ENCODE measurements at places on chromosomes 7 and 10. TPM values are rescaled to one million over a fixed set of nuclear protein-coding genes. Genes with fewer than 3 reads are reported as not detected.

The WEE2 gene
- 0.12 TPM for total RNA-seq

GRCh38 chr10:110773693-110774068 is 98.0 kb upstream of the PDCD4 start:
- H3K36me3 ChIP-seq = peaks cover 2% of the 10 kb centered on the region
- peaks cover 7% of the 10 kb centered on the region for H3K27me3 ChIP-seq
- H3K27ac ChIP-seq = peak overlapping the region; percentile 96
- peaks cover 57% of the 10 kb centered on the region for H3K4me1 ChIP-seq
- H3K4me3 ChIP-seq = peak overlapping the region; percentile 6

DNA sequence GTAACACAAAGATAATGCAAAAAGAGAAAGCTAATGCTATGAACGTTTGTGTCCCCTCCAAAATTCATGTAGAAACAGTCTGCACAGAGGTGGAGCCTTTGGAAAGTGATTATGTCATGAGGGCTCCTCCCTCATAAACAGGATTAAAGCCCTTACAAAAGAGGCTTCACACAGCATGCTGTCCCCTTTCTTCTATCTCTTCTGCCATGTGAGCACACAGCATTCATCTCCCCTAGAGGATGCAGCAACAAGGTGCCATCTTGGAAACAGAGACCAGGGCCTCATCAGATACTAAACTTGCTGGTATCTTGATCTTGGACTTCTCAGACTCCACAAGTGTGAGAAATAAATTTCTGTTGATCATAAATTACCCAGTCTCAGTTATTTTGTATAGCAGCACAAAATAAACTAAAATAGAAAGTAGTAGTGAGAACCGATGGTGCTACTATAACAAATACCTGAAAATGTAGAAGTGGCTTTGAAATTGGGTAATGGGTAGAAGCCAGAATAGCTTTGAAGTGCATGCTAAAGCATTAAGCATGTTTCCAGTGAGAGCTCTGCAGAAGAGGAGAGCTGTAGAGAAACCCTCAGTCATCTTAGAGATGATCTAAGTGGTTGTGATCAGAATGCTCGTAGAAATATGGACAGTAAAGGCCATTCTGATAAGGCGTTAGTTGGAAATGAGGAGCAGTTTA is 108.7 kb downstream of the DNAJC1 start:
- H3K36me3 ChIP-seq = peaks cover 20% of the 10 kb centered on the region
- H3K27ac ChIP-seq = no peak overlapping the region
- peaks cover 28% of the 10 kb centered on the region for H3K4me1 ChIP-seq
- no peak overlapping the region for H3K4me3 ChIP-seq
- H3K27me3 ChIP-seq = no peaks in the 10 kb centered on the region

The HMX2 gene
- not detected for total RNA-seq

- H3K27ac ChIP-seq = no peak overlapping the region
- no peak for DNase-seq
- H3K27me3 ChIP-seq = no peaks in the 10 kb centered on the region
- no peaks in the 10 kb centered on the region for H3K36me3 ChIP-seq
- no peaks in the 10 kb centered on the region for H3K4me1 ChIP-seq
Measured at GRCh38 chr7:56157238-56157790, 41.1 kb upstream of the NUPR2 start.

- H3K4me1 ChIP-seq = no peaks in the 10 kb centered on the region
- H3K27me3 ChIP-seq = peaks cover 7% of the 10 kb centered on the region
- no peak for DNase-seq
- no peaks in the 10 kb centered on the region for H3K36me3 ChIP-seq
Measured at GRCh38 chr10:15344876-15345285, 26.2 kb downstream of the FAM171A1 start.

GRCh38 chr7:100044718-100045117 is 4.9 kb upstream of the ZSCAN21 start:
- no peaks in the 10 kb centered on the region for H3K27me3 ChIP-seq
- no peak for DNase-seq
- H3K4me1 ChIP-seq = peaks cover 20% of the 10 kb centered on the region
- no peak overlapping the region for H3K27ac ChIP-seq
- H3K4me3 ChIP-seq = no peak overlapping the region
- peaks cover 7% of the 10 kb centered on the region for H3K36me3 ChIP-seq

The HTR7 gene
- total RNA-seq = not detected

The AGBL3 gene
- 1.5 TPM for total RNA-seq

GRCh38 chr10:92239600-92240288 is 51.1 kb downstream of the CPEB3 start:
- no peak for DNase-seq
- peak overlapping the region; percentile 27 for H3K27ac ChIP-seq
- peak overlapping the region; percentile 92 for H3K4me3 ChIP-seq
- H3K36me3 ChIP-seq = peaks cover 17% of the 10 kb centered on the region
- H3K27me3 ChIP-seq = peaks cover 14% of the 10 kb centered on the region
- H3K4me1 ChIP-seq = peaks cover 32% of the 10 kb centered on the region

GRCh38 chr10:110034596-110034995 is 26.8 kb downstream of the ADD3 start:
- H3K36me3 ChIP-seq = peaks cover 5% of the 10 kb centered on the region
- H3K27me3 ChIP-seq = no peaks in the 10 kb centered on the region
- no peak overlapping the region for H3K4me3 ChIP-seq
- H3K27ac ChIP-seq = no peak overlapping the region
- H3K4me1 ChIP-seq = peaks cover 47% of the 10 kb centered on the region

GRCh38 chr7:150903606-150904005 is 51.3 kb downstream of the AOC1 start:
- H3K4me1 ChIP-seq = peaks cover 1% of the 10 kb centered on the region
- H3K4me3 ChIP-seq = no peak overlapping the region
- H3K27me3 ChIP-seq = peaks cover 45% of the 10 kb centered on the region
- DNase-seq = no peak

DNA sequence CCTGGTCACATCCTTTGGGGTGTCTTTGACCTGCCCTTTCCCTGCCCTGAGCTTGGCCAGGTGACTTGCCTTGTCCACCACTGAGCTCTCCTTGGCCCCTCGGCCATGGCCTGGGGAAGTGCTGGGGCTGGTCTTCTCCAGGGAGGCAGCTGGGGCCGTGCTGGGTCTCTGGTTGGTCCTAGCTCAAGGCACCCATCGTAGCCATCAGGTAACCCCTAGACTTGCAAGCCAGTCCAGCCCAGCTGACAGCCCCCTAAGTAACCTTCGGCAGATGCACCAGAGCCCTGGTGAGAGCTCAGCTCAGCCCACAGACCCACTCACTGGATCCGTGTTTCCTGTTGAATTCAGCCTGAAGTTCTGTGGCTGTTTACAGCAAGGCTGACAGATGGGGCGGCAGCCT is 176.2 kb upstream of the SHH start:
- no peak overlapping the region for H3K4me3 ChIP-seq
- no peaks in the 10 kb centered on the region for H3K4me1 ChIP-seq
- H3K27me3 ChIP-seq = peaks cover 2% of the 10 kb centered on the region
- H3K36me3 ChIP-seq = no peaks in the 10 kb centered on the region
- H3K27ac ChIP-seq = no peak overlapping the region
- DNase-seq = no peak

The CCDC136 gene
- total RNA-seq = 11.1 TPM

GRCh38 chr7:117673839-117674238 is 194.0 kb downstream of the CFTR start:
- no peaks in the 10 kb centered on the region for H3K36me3 ChIP-seq
- no peaks in the 10 kb centered on the region for H3K4me1 ChIP-seq
- no peak for DNase-seq
- H3K27me3 ChIP-seq = peaks cover 2% of the 10 kb centered on the region

DNA sequence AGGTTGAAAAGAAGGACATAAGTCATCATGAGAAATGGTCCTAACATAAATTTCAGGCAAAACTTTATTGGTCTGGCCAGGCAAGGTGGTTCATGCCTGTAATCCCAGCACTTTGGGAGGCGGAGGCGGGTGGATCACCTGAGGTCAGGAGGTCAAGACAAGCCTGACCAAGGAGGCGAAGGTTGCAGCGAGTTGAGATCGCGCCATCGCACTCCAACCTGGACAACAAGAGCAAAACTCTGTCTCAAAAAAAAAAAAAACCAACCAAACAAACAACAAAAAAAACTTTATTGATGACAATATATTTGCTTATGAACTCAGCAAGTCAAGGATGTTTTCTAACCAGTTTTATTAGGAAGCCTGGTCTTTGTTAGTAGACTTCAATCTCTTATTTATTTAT is 54.6 kb upstream of the ARHGAP21 start:
- no peaks in the 10 kb centered on the region for H3K27me3 ChIP-seq
- DNase-seq = no peak
- H3K4me3 ChIP-seq = no peak overlapping the region
- H3K27ac ChIP-seq = no peak overlapping the region

DNA sequence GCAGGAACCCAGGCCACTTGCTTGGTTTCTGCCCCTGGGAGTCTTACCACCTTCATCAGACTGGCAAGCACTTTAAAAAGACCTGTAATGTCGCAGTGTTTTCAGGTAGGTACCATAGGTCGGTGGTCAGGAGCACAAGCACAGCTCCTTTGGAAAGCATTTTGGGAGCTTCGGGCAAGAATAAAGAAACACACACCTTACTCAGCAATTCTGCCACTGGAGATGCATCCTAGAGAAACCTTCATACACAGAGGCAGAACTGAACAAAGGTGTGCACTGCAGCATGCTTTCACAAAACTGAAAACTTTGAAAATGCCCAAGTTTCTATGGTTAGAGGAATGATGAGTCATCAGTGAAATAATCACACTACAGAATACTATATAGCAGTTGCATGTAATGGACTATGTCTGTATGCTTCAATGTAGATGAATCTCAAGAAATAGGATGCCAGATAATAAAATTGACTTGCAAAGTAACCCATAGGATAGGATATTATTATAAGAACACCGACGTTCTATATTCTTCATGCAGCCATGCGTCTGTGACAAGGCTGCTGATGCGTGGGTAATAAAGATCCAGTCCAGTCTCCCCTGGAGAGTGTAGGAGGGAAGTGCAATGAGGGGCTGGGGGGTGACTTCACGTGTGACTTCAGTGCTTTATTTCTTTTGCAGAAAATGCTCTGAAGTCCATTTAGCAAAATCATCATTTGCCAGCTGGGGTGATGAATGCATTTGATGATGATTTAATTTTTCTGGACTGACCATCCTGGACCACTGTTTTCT is 309.5 kb downstream of the WDR37 start:
- no peak overlapping the region for H3K27ac ChIP-seq
- DNase-seq = no peak
- H3K4me3 ChIP-seq = no peak overlapping the region
- peaks cover 6% of the 10 kb centered on the region for H3K27me3 ChIP-seq
- H3K4me1 ChIP-seq = no peaks in the 10 kb centered on the region

The MLXIPL gene
- total RNA-seq = not detected

The PNLIP gene
- not detected for total RNA-seq

GRCh38 chr7:167090-167855 is 25.1 kb upstream of the FAM20C start:
- H3K4me1 ChIP-seq = no peaks in the 10 kb centered on the region
- no peaks in the 10 kb centered on the region for H3K36me3 ChIP-seq
- DNase-seq = no peak
- no peak overlapping the region for H3K4me3 ChIP-seq
- H3K27me3 ChIP-seq = no peaks in the 10 kb centered on the region
- no peak overlapping the region for H3K27ac ChIP-seq

The SNX10 gene
- total RNA-seq = 48.3 TPM

The FXYD4 gene
- 0.44 TPM for total RNA-seq

DNA sequence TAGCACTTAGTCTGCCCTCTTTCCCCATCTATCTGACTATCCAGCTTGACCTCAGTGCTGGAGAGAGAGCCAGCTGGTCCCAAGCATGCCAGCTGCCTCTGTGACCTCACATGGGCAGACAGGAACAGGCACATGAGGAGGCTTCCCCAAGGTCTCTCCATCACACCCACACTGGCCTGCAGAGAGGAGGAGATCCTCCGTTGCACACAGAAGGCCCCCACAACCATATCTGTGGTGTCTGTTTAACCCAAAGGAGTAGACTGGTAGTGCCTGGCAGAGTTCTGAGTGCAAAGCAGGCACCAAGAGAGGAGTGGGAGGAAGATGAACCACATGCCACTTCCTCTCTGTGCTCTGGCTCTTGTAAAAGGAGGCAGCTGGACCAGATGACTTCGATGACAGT is 4.8 kb upstream of the ANK3 start:
- no peak overlapping the region for H3K4me3 ChIP-seq
- peaks cover 27% of the 10 kb centered on the region for H3K4me1 ChIP-seq
- H3K27ac ChIP-seq = no peak overlapping the region
- H3K36me3 ChIP-seq = no peaks in the 10 kb centered on the region

DNA sequence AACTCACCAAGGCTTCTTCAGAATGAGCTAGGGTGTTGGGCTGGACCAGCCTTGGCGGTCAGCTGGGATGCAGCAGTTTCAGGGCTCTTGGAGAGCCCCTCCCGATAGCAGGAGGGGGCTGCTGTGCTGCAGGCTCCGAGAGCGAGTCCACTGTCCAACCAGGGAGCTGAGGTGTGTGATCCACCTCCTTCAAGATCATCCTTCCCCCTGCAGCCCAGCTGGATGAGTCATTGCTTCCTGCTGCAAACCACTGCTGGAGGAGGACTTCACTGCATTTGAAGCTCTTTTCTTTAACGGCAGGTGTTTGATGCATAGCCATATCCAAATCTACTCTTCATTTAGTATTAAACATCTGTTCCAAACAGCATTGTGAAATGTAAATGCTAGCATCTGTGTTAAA is 54.2 kb upstream of the EBF3 start:
- H3K36me3 ChIP-seq = no peaks in the 10 kb centered on the region
- no peak for DNase-seq
- H3K4me1 ChIP-seq = no peaks in the 10 kb centered on the region

DNA sequence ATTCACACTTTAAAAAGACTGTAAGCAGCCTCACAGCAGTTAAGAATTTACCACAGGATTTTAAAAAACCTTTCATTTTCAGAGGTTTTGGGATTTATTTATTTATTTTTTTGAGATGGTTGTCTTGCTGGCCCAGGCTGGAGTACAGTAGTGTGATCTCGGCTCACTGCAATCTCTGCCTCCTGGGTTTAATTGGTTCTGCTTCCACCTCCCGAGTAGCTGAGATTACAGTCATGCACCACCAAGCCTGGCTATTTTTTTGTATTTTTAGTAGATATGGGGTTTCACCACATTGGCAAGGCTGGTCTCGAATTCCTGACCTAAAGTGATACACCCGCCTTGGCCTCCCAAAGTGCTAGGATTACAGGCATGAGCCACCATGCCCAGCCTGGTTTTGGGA is 19.1 kb downstream of the MINDY4 start:
- H3K27me3 ChIP-seq = no peaks in the 10 kb centered on the region
- no peak overlapping the region for H3K27ac ChIP-seq
- no peak overlapping the region for H3K4me3 ChIP-seq
- H3K36me3 ChIP-seq = no peaks in the 10 kb centered on the region

DNA sequence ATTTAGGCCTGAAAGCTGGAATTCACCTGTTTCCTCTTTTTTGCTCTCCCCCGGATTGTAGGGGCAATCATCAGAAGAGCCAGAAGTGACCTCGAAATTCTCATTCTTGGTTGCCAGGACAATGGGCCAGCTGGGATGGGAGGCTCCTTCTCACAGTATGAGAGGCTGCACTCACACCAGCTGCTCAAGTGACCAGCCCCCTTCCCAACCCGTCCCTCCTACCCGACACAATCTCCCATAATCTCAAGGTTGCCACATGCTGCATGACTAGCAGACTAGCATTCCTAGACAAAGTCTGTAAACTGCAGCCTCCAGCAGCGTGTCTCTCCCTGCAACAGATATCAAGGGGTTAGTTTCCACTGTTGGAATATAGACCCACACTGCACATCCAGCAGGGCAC is 110.3 kb downstream of the C1GALT1 start:
- no peak for DNase-seq
- H3K4me3 ChIP-seq = no peak overlapping the region

Measured in activated T-helper 1 cell treated with anti-CD3 and anti-CD28 coated beads, Interleukin-12 subunit alpha, Interleukin-12 subunit beta, Interleukin-2, Interleukin-4 antibody, amounts not matched to agents 30 ng/mL and 10 ng/mL and 1 ng/mL, durations not matched to agents 14 hours and 24 hours and 36 hours (primary cell).